ENCODE measurements at places on chromosomes 7 and 10.

DNA sequence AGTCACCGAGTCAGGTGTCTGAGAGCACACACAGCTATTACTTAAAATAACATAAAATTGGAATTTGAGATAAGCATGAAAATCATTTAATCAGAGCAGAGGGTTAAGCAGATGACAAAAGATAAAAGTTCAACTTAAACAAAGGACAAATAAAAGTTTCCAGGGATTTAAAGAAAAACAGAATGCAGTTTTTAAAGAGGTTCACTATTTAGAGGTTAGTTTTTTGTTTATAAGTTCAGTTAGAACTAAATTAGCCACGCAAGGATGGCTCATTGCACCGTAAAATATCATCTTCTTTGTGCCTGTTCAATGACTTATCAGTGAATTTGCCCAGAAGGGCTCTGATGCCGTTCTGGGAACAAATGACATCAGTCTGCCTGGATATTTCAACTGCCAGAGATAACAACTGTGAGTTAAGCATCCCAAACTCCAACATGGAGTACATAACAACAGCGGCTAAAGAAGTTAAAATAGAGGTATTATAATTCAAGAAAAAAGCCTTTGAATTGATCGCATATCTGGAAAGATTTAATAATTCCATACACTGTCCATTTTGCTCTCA is 107.8 kb downstream of the ANK3 start:
- no peak for DNase-seq

- no peak for DNase-seq
Measured at GRCh38 chr7:4361774-4362173, 320.3 kb upstream of the FOXK1 start.

DNA sequence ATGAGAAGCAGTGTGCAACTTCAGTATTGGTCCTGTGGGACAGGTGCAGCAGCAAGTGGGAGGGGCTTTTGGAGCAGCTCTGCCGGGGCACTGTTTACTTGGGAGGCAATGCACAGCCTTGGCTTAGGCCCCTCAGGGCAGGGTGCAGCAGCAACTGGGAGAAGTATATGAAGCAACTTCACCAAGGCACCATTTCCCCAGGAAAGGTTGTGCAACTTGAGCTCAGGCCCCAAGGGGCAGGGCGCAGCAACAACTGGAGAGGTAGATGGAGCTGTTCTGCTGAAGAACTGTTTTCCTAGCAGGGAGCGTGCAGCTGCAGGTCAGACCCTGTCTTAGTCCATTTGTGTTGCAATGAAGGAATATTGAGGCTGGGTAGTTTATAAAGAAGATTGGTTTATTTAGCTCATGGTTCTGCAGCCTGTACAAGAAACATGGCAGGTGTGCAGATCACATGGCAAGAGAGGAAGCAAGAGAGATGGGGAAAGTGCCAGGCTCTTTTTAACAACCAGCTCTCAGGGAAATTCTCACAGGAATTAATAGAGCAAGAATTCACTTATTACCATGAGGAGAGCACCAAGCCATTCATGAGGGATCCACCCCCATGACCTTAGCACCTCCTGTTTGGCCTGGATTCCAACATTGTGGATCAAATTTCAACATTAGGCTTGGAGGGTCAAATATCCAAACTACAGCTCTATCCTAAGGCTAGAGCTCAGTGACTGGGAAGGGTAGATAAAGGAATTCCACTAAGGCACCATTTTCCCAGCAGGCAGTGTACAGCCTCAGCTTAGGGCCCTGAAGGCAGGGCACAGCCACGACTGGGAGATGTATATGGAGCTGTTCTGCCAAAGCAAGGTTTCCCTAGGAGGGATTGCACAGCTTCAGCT is 10.9 kb downstream of the GPR141 start:
- DNase-seq, result no peak

DNA sequence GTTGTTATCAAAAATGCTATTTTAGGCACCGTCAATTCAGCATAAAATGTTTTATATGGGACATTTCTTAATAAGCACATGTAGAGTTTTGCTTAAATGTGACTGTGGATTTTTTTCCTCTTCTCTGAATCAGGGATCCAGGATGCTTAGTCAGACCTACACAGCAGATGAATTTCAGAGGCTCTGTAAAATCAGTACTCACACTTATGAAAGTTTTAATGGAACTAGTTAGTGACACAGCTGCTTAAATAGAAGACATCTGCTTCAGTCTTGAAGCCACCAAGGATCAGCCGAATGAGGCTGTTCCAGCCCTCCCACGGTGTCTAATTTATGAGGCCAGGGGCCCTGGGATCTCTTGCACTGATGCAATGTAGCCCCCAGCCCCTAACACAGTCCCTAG is 136.0 kb downstream of the MYOF start:
- DNase-seq, result no peak

- DNase-seq, result no peak
Measured at GRCh38 chr7:104838537-104839299, 175.3 kb upstream of the KMT2E start.

DNA sequence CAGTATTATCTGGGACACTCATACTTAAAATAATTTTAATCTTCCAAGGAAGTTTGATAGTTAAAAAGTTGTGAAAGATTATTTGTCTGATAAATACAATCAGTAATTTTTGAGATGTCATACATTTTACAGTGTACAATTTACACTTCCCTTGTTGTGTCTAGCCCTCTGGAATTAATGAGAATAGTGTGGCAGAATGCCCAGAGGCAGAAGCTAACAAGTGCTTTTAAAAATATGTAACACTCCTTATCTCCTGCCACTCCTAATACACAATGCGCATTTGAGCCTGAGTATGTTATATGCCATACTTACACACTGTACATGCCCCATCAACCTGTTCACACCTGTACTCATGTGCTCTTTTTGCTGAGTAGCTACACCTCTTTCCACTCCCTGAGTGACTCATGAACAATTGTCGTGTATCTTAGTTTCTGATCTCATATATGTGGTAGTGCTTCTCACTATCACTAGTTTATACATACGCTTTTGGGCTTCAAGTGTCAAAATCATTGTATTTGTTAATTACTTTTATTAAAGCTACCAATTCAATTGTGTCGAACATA is 106.9 kb upstream of the GNAI1 start:
- DNase-seq, result no peak

DNA sequence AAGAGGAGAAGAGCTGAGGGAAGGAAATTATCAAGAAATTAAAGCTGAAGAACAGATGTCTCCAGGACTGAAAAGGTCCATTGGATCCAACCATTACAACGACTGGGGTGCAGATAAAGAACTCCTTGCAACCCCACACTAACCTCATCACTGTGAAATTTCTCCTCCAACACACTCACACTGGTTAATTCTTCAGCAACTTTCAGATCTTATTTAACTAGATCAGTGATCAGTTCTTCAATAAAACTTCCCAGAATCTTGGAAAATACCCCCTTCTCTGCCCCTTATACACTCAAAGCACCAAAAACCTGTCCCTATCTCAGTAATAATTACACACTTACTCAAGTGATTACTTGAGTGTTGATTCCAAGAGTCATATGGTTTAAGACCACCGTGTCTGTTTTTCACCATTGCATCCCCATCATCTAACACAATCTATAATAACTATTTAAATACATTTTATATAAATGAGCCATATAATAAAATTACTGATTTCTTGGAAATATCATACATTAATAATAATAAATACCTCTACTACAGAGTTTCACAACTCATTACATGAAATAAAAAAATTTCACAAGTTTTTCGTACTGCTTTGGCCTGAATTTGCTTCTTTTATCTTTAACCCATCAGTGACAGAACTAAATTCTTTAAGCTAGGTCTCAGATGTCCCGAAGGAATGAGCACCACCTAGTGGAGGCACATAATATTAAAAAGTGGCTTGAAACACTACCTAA is 123.7 kb downstream of the MPP7 start:
- no peak for DNase-seq

- DNase-seq, result no peak
Measured at GRCh38 chr7:97002555-97003261, 2.6 kb upstream of the DLX6 start.

DNA sequence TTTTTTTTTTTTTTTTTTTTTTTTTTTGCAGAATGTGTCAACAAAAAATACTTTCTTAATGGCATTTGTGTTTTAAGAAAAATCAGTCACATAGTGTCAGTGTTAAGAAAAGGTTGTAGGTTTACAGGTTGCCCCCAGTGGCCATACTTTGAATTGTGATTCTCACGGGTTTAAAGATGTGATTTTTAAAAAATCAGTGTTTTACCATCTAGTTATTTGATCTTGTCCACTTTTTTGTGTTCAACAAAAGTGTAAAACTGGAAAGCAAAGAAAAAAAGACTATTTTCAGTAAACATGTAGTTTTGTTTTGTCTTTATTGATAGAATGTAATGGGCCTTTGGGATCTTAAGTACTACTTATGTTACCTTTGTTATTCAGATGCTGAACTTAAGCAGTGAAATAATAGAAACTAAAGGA is 25.7 kb downstream of the SUV39H2 start:
- DNase-seq, result no peak

DNA sequence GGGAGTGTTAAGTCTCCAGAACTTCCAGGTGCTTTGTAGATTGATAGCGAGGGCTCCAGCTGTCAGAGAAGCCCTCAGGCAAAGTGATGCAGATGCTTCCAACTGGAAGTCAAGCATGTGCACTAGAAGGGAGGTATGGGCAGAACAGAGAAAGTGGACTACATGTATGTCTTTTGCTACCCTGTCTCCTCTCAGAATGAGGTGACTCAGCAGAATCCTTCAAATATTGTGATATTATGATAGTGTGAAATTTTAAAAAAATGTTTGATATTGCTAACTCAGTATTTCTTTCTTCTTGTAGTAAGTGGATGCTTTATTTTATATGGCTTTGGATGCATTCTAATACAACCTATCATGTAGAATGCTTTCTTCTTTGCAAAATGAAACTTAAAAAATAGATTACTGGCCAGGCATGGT is 138.9 kb upstream of the SVIL start:
- DNase-seq, result no peak

GRCh38 chr7:134636008-134636449 is 10.6 kb upstream of the BPGM start:
- DNase-seq, result no peak

- DNase-seq, result no peak
Measured at GRCh38 chr10:24315211-24315610, 106.3 kb downstream of the KIAA1217 start.

- DNase-seq, result peak; percentile 19
Measured at GRCh38 chr10:70758757-70759514, 26.2 kb downstream of the TBATA start.

GRCh38 chr10:106387063-106387462 is 777.4 kb downstream of the SORCS1 start:
- no peak for DNase-seq

- DNase-seq, result no peak
Measured at GRCh38 chr7:27946351-27946750, 206.4 kb downstream of the TAX1BP1 start.

DNA sequence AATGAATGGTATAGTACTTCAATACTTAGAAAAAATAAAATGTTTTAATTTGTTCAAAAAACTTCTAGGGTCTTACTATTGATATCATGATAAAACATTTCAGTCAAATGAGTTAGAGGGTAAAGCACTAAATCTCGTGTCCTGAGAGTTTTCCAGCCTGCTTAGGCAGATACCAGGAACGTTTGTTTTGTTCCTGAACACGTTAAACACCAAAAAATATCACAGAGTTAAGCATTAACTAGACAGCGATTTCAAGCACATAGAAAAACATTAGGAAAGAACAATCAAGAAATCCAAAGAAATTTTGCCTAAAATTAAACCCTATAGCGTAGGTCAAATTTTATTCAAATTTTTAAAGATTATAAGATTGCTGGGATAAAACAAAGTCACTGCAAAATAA is 204.6 kb upstream of the AGR3 start:
- DNase-seq, result no peak

GRCh38 chr7:148964483-148965267 is 63.6 kb downstream of the PDIA4 start:
- no peak for DNase-seq

GRCh38 chr10:326350-326749 is 191.1 kb downstream of the ZMYND11 start:
- DNase-seq, result no peak

DNA sequence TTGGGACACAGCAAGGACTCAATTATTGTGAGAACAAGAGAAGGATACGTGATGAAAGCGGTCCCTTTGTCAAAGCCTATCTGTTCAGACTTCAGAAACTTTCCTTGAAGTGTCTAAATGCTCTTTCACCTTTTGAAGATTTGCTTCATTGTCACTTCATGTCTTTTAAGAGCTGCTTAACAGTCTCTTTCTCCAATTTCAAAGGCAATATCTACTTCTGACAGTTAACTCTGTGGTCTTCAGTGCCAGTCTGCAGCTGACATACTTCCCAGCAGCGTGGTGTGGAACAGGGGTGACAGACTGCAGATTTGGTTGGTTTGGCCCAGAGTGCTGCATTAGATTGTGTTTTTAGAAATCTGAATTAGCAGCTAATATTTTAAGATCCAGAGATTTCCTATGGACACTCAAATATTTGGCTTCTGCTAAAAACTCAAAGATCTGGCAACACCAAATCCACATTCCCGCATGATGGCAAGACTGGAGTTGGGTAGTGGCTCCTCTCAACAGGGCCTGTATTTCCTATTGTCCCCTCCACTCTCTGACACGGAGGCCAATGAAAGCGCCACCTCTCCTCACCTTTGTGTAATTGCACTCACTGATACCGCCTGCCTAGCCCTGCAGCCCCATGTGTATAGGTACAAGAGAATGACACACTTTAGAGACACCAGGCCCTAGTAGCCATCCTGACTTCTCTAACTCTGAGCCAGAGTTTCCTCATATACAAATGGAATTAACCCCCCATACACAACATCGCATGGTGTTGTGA is 11.5 kb downstream of the SCRN1 start:
- no peak for DNase-seq

- no peak for DNase-seq
Measured at GRCh38 chr10:36450380-36450779, 675.0 kb upstream of the ANKRD30A start.

- no peak for DNase-seq
Measured at GRCh38 chr7:45155357-45155900, 2.2 kb upstream of the RAMP3 start.

- no peak for DNase-seq
Measured at GRCh38 chr7:83517035-83517700, 131.8 kb downstream of the SEMA3E start.

- DNase-seq, result no peak
Measured at GRCh38 chr10:75466886-75467285, 35.5 kb downstream of the LRMDA start.

DNA sequence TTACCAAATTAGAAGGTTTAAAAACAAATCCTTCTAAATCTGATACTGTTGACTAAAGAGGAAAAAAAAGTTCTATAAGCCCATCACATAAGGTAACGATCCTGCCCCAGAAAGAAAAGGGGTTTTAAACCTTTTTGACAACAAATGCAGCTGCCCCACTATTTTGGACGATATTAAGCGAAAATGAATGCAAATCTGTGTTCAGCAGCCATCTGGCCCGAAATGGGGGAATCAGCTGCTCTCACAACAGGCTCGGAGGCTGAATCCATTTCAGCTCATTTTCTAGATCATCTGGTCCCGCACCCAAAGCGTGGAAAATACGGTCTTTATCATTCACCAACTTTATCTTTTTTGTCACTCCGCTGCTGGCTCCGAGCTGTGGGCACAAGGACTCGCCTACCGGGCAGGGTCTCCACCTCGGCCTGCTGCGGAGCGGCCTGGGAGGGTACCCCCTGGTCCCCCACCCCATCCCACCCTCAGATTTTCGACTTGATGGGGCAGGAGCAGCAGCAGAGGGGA is 2.4 kb upstream of the EBF3 start:
- DNase-seq, result no peak

- DNase-seq, result no peak
Measured at GRCh38 chr7:123673752-123674398, 18.2 kb downstream of the LMOD2 start.

Data from caudate nucleus (tissue), 63 donors.